Stimulated activated CD8-positive, alpha-beta memory T cell treated with anti-CD3 and anti-CD28 coated beads, Interleukin-2, amount 100 ng/mL, for 48 hours (primary cell): ENCODE measurements at places on chromosomes 6 and 20.
A peak's percentile ranks its signal among the peaks of the same experiment; 100 is the strongest.

DNA sequence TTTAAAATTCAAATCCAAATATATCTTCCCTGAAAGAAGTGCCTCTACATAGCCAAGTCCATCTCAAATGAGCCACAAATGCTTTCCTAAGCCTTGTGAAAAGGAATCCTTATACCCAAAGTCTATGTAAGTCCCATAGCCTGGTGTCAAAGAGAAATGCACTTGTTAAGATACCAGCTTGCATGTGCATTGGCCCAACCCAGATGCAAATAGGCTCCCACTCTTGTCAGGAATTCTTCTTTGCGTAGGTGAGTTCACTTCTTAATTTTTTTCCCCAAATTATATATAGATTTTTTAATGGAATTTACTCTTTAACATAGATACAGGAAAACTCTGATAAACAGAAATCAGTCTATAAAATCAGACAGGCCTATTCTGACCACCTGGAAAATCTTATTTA lies 105.6 kb downstream of the RALGAPA2 start:
- DNase-seq: no peak

DNA sequence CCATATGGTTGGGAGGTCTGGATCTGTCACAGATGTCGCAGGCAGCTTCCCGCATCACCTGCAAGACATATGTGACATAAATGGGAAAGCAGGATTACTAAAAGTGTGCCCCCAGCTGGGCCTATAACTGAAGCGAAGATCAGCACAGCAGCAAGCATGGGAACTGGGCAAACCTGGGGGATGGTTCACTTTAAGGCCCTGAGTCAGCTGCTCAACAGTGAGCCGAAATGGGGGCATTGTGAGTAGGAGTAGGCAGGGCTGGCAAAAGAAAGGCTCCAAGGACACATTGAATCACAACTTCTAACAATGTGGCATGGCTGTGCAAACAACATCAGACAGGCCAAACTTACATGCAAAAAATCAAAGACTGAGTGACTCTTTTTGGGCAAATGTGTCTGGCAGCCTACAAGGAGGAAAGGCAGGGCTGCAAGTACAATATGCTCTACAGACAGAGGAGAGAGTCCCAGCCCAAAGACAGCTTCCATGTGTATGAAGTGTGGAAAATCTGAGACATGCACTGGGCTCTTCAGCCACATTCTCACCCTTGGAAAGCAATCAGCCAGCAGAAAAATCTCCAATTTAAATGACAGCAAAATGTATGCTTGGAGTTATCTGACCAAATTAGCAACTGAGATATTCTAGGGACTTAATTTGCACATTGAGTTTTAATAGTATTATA lies 531.0 kb upstream of the MMS22L start:
- no peak for DNase-seq

GRCh38 chr6:119348096-119348747 lies 1.3 kb downstream of the MAN1A1 start:
- DNase-seq: peak; percentile 32

DNA sequence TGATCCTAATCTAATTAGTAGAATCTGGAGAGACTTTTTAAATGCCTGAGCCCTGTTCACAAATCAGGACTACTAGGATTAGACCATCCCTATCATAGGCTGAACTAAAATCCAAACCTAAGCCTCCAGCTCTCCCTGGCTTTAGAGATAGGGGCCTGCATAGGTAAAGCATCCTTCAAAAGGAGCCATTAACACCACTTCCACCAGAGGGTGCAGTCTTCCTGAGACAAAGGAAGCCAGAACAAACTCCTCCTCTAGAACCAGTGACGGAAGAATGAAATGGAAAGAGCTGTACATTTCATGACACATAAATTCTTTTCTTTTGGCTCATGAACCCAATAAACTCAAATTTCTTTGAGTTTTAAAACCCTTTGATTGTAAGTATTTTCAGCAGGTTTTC lies 291.2 kb upstream of the ADGRB3 start:
- DNase-seq: no peak

DNA sequence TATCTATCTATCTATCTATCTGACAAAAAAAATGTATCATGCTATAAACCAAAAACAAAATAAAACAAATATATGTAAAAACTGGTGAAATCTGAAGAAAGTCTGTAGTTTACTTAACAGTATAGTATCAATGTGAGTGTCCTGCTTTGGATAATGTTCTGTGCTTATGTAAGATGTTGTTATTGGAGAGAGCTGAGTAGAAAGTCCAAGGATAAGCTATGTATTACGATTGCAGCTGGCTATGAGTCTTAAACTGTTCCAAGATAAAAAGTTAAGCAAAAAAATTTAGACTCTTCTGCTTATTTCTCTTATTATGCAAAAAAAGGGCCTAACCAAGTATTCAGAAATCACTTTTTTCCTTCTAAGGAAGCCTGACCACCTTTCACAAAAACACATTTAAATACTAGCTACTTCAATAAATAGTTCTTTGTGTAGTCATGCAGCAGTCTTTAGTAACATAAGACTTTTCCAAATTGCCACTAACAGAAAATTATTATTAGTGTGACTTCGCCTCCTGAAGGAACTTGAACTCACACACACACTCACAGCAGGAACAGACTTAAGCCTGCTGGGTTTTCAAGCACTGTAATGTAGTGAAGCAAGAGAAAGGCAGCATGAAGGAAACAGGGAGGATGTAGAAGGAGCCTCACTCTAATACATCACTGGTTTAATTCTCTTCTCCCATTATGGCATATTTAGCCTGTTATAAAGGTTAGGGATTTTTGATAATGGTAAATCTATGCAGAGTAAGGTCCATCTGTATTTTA lies 265.8 kb upstream of the GJE1 start:
- DNase-seq: no peak

DNA sequence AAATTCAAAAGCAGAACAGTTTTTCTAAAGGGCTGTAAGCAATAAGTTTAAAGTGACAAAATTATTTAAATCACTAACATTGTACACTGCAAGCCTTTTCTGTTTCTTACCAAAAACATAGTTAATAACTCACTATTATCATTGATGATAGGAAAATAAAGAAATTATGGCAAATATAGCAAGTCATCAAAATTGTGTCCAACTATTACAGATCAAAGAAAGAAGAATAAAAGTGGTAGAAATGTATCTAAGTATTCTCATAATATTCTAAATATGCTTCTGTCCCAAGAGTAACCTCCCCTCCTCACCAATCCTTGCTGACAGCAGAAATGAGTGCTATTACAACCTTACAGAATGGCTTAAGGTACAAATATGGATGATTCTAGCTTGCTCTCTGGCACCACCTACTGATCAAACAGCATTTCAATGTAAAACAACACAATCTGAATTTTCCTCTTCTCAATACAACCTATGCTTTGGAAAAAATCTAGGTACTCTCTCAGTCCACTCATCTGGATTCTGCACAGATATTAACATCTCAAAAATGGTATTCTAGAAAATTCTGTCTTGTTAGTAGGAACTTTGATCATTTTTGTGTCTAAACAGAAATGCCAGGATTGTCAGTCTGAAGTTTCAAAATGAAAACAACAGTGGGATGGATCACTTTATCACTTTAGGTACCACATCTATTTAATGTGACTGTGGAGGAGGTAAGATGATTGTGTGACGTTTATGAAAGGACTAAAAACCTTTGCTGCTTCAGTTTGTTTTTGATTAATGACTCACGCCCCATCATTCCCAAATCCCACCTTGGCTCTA lies 40.9 kb downstream of the ZFP64 start:
- DNase-seq: no peak

GRCh38 chr6:105907991-105908390 lies 178.1 kb upstream of the PRDM1 start:
- DNase-seq: no peak

GRCh38 chr6:129141499-129141898 lies 258.6 kb downstream of the LAMA2 start:
- DNase-seq: no peak

DNA sequence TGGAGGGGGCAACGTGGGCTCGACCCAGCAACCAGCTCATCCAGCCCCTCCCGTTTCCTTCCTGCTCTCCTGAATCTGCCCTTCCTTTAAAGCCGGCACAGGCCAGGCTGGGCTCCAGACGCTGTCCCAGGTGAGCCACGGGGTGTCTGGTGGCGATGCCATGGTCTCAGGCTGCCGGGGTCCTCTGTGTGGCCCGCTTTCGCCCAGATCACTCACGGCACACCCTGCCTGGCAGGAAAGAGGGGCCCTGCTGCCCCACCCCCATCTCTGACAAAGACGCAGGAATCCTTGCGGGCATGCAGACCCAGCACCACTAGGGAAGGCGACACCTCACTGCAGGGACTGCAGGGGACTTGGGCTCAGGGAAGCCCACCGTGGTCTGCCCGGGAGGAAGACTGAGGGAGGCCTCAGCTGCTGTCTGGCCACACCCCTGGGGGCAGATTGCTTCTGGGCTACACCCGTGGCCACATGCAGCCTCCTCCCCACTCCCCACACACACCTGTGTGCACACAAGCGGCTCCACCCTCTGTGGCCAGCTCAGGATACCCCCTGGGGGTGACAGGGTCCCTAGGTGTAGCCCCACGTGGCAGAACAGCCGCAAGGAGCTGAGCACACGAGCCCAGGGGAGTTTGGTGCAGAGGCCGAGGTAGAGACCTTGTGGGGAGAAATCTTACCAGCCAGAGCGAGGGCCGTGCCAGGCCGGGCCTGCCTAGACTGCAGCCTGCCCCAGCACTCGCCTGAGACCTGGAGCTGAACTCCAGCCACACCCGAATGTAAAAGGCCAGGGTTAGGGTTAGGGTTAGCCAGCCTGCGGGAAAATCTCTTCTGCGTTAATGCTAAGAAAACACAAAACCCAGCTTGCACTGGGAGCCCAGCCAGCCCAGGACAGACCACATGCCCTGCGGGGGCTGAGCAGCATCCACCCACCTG lies 104.6 kb downstream of the DLL1 start:
- DNase-seq: no peak

DNA sequence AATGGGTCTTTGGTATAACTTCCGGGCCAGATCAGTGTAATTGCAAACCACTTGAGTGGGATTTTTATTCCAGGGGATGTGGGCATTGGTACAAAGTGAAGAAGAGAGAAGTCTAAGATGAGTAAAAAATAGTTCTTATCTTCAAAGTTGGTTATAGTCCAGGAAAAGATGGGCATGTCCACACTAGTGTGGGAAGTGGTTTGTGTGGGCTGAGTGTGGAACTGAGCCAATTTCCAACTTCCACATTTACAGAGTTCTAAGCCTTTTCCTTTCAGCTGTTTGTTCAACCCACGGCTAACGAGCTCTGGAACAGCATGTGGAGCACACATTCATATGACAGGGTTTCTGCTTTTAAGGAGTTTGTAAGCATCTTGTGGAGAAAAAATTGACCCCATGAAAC lies 72.3 kb upstream of the IFNGR1 start:
- no peak for DNase-seq

- no peak for DNase-seq
Observed at GRCh38 chr6:7132398-7133035, 24.8 kb downstream of the RREB1 start.

- no peak for DNase-seq
Observed at GRCh38 chr20:31764641-31765305, 25.7 kb downstream of the TPX2 start.

GRCh38 chr6:135141728-135142127 lies 39.4 kb upstream of the MYB start:
- DNase-seq: no peak

- DNase-seq: no peak
Observed at GRCh38 chr20:3739926-3740451, 7.5 kb downstream of the HSPA12B start.

GRCh38 chr6:109816452-109817374 lies 125.6 kb downstream of the FIG4 start:
- DNase-seq: no peak

GRCh38 chr6:96980142-96980541 lies 55.6 kb downstream of the KLHL32 start:
- DNase-seq: no peak

- DNase-seq: no peak
Observed at GRCh38 chr20:22861990-22862389, 173.1 kb upstream of the SSTR4 start.

DNA sequence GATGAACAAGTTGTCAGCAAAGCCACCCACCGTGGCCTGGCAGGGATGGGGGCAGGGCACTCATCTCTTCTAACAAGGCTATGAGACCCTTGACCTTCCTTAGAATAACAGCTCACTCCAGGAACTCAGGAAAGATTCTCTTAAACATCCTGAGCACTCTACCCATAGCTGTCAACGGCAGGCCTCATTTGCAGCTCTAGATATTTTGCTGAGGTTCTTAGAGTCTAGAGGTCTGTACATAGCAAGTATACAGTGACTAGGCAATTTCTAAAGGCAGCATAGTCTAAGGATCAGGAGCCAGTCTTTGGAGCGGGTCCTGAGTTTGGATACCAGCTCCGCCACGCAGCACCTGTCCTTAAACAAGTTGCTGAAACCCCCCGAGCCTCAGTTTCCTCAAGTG lies 11.7 kb downstream of the TRERF1 start:
- DNase-seq: no peak

- no peak for DNase-seq
Observed at GRCh38 chr20:872855-873520, 39.5 kb downstream of the FAM110A start.
